ENCODE measurements at places on chromosomes 7 and 10.

GRCh38 chr7:117937049-117937752 is 64.0 kb upstream of the CTTNBP2 start:
- no peak for DNase-seq

DNA sequence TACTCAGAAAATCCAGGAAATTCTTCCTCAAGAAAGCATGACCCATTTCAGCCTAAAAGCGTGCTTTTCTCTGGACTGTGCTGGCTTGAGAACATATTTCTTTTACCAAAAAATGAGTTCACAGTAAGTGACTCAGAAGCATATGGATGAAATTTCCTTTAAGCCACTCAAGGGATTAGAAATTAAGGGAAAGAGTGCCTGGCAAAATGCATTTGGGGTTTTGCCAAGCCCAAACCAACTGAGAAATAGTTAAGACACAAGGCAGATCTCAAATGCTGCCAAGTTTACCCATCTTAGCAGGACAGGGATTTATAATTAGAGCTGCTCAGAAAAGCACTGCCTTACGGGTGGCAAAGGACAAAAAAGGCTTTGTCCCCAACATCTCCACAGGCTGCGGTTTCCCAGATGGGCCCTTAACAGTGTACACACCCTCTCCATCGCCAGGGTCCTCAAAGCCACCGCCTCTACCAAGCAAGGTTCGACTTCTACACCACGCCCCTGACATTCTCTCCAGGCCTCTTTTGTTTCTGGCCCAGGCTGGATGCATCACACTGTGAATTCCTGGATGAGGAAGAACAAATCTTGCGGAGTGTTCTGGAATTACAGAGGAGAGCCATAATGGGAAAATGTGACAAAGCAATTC is 30.1 kb upstream of the CDHR3 start:
- DNase-seq = no peak

DNA sequence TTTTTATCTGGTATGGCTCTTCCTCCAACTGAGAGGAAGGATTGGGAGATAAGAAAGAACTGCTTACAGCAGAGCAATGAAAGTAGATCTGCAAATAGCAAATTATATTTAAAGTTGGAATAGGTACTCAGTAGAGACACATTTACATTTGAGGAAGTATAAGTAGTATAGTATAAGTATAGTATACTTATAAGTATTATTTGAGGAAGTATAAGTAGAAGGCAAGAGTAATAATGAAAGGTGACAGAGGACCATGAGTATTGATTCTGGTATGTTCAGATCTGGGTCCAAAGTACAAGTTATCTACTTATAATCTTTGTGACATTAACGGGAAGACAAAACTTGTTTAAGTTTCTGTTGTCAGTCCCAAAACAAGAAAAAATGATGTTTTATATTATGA is 527.6 kb upstream of the SORCS1 start:
- no peak for DNase-seq

DNA sequence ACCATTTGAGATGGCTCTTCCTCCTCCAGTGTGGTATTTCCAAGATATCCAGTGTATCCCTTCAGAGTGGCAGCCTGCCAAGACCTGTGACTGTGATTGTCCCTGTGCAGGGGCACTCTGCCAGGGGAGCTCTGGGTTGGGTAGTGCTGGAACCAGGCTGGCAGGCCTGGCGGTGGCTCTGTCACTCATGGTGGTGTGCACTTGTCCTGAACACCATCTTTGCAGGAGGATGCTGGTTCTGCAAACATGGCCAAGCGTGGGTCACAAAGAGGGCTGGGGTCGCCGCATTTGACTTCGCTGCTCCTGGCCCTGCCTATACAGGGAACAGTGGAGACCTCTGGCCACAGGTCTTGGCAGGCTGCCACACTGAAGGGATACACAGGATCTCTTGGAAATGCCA is 205.2 kb downstream of the PRPF18 start:
- DNase-seq = no peak

- no peak for DNase-seq
Measured at GRCh38 chr7:128830231-128831177, at the start of gene FLNC. Gene FLNC, plus strand, starts transcription at chr7:128830406. Its CDS starts 232 bp downstream, at chr7:128830638.

DNA sequence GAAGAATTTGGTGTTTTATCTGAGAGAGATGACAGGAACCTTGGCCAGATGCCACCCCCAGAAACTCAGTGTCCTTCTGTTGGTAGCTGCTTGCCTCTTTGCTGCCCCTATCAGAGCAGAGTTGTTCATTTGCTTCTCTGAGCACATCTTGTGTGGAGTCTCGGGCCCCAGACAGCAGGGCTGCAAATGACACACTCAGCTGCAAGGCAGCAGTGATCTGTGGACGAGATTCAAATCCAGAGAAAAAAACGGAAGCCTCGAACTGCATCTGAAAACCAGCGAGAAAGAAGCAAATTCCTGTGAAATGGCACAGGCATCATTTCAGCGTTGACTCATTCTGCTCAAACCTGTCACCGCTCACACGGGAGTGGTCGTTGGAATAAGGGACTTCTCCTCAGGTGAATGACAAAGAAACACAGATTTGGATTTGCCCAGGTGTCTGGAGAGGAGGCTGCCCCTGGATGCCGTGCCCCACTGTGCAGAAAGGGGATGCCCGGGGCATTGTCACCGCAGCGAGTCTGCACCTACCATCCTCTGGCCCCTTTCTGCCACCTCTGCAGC is 144.7 kb downstream of the PFKFB3 start:
- DNase-seq = no peak

- no peak for DNase-seq
Measured at GRCh38 chr7:43779045-43779812, 20.7 kb downstream of the BLVRA start.

DNA sequence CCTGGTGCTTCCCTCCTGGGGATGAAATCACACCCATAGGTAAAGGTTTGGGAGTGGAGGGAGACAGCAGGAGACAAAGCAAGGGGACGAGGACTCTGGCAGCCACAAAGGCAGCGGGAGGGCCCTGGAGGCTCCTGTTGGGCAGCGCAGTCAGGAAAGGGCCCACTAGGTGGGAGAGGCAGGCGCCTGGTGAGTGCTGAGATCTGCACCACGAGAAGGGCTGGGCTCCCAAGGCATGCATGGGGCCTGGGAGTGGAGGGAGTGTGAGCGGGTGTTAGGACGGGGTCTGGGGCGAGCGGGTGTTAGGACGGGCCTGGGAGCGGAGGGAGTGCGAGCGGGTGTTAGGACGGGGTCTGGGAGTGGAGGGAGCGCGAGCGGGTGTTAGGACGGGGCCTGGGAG is 13.0 kb downstream of the GET4 start:
- DNase-seq = no peak

DNA sequence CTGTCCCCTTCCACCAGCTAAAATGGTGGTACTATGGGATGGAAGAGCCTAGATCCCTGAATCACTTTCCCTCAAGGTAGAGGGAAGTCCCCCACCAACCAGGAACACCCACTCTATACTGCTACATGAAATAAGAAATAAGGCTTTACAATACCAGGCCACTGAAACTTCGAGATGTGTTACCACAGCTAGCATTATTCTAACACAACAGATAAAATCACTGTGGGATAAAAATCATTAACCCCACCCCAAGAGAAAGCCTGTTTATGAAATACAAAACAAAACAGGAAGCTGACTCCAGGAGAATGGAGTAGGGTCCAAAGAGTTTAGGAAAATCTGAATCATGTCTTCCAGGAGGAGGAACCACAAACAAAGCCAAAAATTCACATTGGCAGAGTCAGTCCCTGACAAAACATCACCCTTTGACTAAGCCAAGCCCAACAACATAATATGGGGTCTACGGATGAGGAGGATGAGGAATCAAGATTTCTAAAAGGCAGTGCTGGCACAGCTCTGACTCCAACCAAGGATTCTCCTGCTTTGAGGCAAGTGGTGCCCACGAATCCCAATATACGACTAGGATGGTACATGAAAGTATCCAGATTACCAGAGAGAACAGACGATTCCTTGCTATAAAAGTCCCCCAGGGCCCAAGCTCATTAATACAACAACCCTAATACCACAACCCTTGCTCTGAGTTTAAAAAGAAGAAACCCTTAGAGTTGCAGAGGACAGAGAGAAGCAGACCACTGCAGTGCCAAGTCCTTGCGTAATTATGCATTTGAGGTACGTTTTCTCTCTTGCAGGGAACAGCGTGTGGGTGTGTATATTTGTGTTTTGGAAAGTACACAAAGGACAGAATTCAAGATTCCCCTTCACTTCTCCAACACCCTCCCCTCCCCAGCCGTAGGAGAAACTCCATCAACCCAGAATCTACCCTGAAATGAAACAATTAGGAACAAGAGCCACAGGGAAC is 23.7 kb downstream of the XPNPEP1 start:
- DNase-seq = no peak

GRCh38 chr7:71594736-71595135 is 462.8 kb downstream of the GALNT17 start:
- no peak for DNase-seq

DNA sequence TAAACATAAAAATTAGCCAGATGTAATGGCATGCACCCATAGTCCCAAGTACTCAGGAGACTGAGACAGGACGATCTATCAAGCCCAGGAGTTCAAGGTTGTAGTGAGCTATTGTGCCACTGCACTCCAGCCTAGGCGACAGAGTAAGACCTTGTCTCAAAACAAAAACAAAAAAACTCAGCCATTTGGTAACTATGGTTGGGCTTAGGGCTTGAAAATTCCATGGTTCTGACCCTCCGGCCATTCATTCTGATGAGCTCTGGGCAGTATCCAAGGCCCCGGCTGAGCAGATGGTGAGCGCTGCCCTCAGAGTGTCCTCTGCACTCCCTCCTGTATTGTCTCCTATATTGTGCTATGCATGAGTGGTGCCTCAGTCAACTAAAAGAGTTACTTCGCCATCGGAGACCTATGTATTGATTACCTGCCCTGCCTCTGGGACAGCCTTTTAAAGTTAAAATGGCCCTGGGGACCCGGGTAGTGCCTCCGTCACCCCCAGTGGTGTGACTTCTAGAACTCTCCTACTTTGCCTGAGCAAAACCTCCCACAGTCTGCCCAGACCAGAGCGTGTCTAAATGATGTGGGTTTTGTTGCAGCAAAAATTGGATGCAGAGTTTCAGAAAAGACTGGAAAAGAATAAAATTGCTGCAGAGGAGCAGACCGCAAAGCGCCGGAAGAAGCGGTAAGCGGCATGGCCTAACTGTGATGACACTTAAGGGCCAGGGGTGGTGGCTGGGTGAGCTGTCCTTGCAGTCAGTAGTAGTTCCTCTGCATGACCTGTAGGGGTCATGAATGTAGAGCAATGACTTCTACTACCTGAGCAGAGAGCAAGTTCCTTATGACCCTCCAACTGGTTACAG is 8.1 kb downstream of the PRKRIP1 start:
- peak; percentile 60 for DNase-seq

DNA sequence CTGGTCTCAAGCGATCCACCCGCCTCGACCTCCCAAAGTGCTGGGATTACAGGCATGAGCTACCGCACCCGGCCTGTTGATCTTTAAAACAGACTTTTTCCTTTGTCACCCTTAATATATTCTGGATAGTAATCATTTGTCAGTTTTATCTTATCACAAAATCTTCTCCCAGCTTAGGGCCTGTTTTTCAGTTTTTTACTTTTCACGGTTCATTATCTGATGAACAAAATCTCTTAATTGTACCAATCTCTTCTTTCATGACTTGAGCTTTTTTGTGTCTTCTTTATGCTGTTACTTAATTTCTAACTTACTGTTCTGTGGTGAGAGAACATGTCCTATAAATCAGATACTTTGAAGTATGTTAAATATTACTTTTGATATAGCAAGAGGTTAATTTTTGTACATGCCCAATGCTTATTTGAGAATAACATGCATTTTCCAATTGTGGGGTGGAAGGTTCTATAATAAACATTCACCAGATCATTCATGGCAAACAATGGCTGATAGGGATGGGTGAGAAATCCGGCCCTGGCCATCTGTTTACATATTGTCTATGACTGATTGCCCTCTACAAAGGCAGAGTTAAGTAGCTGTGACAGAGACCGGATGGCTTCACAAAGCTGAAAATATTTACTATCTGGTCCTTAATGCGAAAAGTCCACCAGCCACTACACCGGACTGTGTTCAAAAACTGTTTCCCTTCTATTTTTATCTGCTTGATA is 5.3 kb downstream of the PAPOLB start:
- DNase-seq = no peak

GRCh38 chr7:45978010-45978681 is 57.1 kb upstream of the IGFBP3 start:
- no peak for DNase-seq

DNA sequence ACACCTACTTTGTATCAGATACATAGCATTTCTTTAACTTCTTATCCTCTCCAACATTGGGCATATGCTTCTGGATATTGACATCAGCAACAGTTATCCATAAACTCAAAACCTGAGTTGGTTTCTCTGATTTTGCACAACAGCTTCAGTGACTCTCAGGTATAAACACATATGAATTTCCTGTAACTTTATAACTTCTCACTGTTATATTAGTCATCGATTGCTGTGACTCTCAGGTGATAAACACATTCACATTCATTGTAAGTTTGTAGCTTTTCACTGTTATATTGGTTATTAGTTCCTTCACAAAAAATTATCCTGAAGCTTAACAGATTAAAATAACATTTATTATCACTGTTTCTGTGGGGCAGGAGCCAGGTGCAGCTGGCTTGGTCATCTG is 57.0 kb downstream of the ASAH2B start:
- DNase-seq = no peak

GRCh38 chr10:102504179-102504975 is 605 bp downstream of the SUFU start:
- no peak for DNase-seq

DNA sequence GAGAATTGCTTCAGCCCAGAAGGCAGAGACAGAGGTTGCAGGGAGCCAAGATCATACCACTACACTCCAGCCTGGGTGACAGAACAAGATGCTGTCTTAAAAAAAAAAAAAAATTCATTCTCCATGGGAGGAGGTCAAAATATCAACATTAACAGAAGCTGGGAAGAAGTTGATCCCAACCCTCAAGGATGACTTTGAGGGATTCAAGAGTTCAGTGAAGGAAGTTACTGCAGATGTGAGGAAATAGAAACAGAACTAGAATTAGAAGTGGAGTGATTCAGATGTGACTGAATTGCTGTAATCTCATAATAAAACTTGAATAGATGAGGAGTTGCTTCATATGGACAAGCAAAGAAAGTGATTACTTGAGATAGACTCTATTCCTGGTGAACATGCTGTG is 19.7 kb upstream of the RPEL1 start:
- no peak for DNase-seq

- DNase-seq = no peak
Measured at GRCh38 chr10:59079386-59080226, 96.8 kb upstream of the PHYHIPL start.

DNA sequence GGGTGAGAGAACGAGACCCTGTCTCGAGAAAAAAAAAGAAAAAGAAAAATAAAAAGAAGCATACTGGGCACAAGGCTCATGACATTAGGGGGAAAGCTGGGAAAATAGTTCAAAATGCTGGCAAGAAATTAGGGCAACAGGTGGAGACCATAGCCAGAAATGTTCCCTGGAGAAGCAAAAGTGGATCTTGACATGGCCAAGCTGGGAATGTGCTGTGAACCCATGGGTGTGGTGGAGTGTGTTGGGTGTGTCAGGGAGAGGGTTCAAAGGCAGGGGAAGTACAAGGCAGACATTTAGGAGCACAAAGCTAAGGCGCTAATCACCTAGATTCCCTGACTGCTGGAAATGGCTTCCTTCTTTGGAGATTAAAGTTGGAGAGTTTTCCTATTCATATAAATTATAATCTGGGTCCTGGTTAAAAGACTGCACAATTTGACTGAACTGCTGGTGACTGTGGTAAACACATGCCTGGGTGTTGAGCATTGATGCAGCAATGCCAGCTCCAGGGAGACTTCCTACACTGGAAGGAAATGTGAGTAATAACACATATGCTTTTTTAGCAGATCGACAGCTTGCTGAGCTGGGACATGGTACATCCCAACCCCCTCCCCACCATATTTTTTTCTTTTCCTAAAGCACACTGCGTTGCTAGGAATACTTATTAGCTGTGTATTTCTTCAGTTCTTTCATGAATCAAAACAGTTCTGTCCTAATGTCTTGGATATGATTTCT is 70.1 kb upstream of the ARHGAP21 start:
- no peak for DNase-seq

All from GM06990 (cell line).